SK-N-SH (cell line): ENCODE measurements at places on chromosomes 5 and 9.

DNA sequence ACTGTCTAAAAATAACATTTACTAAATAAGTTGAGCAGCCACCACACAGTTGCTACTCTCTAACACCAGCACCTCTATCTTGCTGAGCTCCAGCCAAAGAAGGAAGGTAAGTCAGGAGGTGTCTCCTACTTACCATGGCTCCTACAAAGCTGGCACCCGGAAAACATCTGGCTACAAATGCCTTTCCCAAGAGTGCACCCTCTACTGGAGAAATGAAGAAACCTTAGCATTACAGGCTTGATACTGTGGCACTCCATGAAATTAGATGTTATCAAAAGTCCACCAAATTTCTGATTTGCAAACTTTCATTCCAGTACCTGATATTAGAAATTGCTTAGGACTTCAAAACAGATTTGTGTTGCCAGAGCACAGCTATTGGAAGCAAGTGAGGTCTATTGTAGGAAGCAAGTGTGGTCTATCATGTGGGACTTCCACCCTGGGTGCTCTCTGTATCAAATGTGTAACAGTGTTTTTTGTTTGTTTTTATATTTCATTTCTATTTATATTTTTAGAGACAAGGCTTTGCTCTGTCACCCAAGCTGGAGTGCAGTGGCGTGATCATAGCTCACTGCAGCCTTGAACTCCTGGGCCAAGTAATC is 25.7 kb upstream of the RFK start:
- no peak overlapping the region for H3K4me3 ChIP-seq
- no peaks in the 10 kb centered on the region for H3K4me1 ChIP-seq
- H3K36me3 ChIP-seq: no peaks in the 10 kb centered on the region

GRCh38 chr9:129609486-129610212 is 11.3 kb downstream of the C9orf50 start:
- H3K27ac ChIP-seq: no peak overlapping the region
- H3K36me3 ChIP-seq: no peaks in the 10 kb centered on the region
- DNase-seq: peak; percentile 46
- no peak overlapping the region for H3K4me3 ChIP-seq
- no peaks in the 10 kb centered on the region for H3K27me3 ChIP-seq

GRCh38 chr5:108655750-108656450 is 91.8 kb upstream of the FER start:
- DNase-seq: no peak
- H3K36me3 ChIP-seq: no peaks in the 10 kb centered on the region
- no peak overlapping the region for H3K27ac ChIP-seq

- H3K27ac ChIP-seq: peak overlapping the region; percentile 74
- peak; percentile 62 for DNase-seq
- peaks cover 3% of the 10 kb centered on the region; the same call in 1 of the 2 replicates for H3K36me3 ChIP-seq
- H3K4me3 ChIP-seq: peak overlapping the region; percentile 76
- peaks cover 24% of the 10 kb centered on the region for H3K4me1 ChIP-seq
These were observed 1.1 kb upstream of the NOTCH1 start for GRCh38 chr9:136546697-136547501.

DNA sequence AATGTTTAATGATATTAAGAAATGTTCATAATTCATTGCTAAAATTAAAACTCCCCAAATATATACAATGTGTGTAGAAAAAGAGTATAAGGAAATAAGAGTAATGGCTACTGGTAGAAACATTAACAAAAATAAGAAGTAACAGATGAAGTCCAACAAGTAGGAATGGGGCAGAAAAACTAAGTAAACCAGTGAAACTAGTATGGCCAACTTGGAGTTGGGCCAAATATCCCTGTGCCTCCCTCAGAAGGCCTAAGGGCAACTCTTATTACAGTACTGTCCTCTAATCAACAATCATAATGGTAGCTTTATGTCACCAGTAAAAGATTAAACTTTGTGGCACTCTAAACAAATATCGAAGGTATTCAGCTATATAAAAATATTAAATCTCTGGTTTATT is 93.5 kb downstream of the SSBP2 start:
- no peaks in the 10 kb centered on the region for H3K36me3 ChIP-seq
- DNase-seq: peak; percentile 28
- H3K27ac ChIP-seq: no peak overlapping the region

DNA sequence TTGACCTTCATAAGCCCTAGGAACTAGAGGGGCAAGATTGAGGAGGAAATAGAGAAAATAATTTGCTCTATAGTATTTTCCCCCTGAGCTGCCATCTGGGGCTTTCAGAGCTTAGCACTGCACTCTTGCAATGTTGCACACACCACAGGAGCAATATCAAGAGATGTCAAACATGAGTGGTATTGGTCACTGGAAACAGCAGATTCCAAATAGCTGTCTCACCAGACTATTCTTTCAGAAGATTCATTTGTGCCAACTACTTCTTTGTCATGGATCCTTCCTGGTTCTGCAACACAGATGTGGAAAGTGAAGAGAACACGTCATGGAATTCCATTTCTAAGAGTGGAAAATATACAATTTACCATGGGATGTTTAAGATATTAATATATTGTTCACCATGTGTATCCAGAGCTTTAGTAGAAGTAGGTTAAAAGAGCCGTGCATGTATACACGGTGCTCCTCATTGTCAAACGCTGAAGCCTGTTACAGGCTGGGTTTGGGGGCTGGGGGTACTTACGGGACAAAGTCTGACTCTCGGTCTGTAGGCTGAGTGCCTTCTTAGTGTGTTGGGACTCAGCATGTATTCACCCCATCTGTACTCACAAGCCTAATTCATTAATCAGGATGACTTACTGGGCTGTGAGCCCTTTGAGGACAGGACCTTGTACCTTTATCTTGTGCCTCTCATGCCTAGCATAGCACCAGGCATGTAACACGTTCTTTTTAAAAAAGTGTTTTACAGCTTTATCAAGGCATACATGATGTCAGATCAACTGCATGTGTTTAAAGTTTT is 31.4 kb upstream of the GDNF start:
- no peaks in the 10 kb centered on the region for H3K4me1 ChIP-seq
- H3K27me3 ChIP-seq: no peaks in the 10 kb centered on the region
- DNase-seq: no peak
- H3K27ac ChIP-seq: peak overlapping the region; percentile 50

DNA sequence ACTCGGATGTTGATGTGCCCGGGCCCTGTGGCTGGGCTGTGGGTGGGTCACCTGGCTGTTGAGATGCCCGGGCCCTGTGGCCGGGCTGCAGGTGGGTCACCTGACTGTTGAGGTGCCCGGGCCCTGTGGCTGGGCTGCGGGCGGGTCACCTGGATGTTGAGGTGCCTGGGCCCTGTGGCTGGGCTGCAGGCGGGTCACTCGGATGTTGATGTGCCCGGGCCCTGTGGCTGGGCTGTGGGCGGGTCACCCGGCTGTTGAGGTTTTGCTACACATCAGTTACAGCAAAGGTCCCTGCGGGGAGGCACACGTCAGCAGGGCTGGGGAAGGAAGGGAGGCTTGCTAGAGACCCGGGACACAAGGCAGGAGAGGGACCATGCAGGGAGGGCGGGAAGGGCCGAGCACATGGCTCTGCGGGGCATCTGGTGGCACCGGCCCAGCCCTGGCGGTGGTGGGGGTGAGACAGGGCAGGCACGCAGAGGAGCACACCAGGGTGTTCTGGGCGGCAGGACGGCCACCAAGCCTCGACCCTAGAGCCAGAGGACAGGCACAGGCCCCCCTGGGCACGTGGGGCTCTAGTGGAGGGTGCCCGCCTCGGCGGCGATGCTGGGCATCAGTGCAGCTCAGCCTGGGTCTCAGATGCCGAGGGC is 35.4 kb downstream of the PNPLA7 start:
- H3K4me3 ChIP-seq: no peak overlapping the region
- H3K4me1 ChIP-seq: no peaks in the 10 kb centered on the region
- no peaks in the 10 kb centered on the region for H3K27me3 ChIP-seq
- H3K27ac ChIP-seq: no peak overlapping the region
- no peaks in the 10 kb centered on the region for H3K36me3 ChIP-seq
- DNase-seq: no peak

- no peak for DNase-seq
- H3K36me3 ChIP-seq: no peaks in the 10 kb centered on the region
- no peaks in the 10 kb centered on the region for H3K27me3 ChIP-seq
- peaks cover 4% of the 10 kb centered on the region; the same call in 1 of the 2 replicates for H3K4me1 ChIP-seq
- no peak overlapping the region for H3K4me3 ChIP-seq
These were observed 4.6 kb upstream of the HNRNPA0 start for GRCh38 chr5:137758715-137759306.

GRCh38 chr5:123671042-123671441 is 159.1 kb downstream of the CSNK1G3 start:
- no peaks in the 10 kb centered on the region for H3K36me3 ChIP-seq
- no peak overlapping the region; the same call in 1 of the 2 replicates for H3K4me3 ChIP-seq
- H3K27me3 ChIP-seq: no peaks in the 10 kb centered on the region
- peak; percentile 27 for DNase-seq
- H3K4me1 ChIP-seq: 0 out of 2 replicates have a peak, but pooled peaks cover 3% of the 10 kb centered on the region

DNA sequence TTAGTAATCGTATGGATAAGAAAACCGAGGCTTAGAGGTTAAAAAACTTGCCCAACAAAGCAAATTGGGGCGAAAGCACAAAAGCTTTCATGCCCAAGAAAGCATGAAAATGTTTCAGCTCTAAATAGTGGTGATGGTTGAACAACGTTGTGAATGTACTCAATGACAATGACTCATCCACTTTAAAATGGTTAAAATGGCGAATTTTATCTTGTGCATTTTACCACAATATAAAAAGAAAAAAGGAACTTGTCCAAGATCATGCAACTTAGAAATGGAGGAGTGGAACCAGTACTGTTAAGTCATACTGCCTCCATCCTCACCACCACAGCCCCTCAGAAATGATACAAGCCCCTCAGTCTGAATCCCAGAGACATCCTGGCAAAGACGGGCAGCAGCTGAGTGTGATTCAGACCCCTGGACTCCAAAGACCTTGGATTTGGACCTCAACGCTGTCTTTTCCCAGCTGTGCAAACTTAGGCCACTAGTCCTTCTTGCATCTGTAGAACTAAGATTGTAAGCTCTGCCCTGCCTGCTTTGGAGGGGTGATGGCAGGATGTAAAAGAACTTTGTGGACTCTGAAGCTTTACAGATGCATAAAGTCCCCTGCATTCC is 158.4 kb downstream of the GABBR2 start:
- no peak overlapping the region for H3K27ac ChIP-seq
- no peaks in the 10 kb centered on the region for H3K4me1 ChIP-seq
- H3K27me3 ChIP-seq: no peaks in the 10 kb centered on the region; the same call in 1 of the 2 replicates

- no peak overlapping the region for H3K27ac ChIP-seq
- no peak overlapping the region for H3K4me3 ChIP-seq
- no peaks in the 10 kb centered on the region for H3K27me3 ChIP-seq
These were observed 56.4 kb upstream of the DAPK1 start for GRCh38 chr9:87441251-87441650.

- H3K27me3 ChIP-seq: no peaks in the 10 kb centered on the region
- DNase-seq: no peak
- H3K4me1 ChIP-seq: no peaks in the 10 kb centered on the region
- H3K4me3 ChIP-seq: no peak overlapping the region
- H3K36me3 ChIP-seq: no peaks in the 10 kb centered on the region
These were observed 7.0 kb upstream of the ARSB start for GRCh38 chr5:78992146-78992545.

DNA sequence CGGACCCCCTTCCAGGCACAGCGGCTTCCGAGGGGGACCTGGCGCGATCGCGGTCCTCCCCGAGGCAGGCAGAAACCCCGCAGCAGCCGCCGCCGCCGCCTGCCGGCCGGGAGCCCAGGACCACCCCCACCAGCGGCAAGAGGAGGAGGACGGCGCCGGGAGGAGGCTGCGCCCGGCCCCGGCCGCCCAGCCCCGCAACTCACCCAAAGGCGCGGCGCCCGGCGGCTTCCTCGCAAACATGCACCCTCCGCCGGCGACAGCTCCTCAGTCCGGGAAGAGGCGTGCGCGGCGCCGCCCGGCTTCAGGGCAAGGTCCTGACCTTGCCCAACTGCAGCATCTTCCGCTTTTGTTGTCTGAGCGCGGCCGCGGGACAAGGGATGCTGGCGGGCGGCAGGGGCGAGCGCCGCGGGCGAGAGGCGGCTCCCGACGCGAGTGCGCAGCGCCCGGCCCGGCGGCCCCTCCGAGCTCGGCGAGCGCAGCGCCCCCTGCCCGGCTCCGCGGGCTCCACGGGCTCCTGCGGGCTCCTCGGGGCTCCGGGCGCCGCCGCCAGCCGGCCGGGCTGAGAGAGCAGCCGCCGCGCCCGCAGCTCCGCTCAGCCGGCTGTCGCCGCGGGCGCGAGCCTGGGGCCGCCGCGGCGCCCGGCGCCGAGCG is 507 bp downstream of the CTNND2 start:
- no peaks in the 10 kb centered on the region for H3K36me3 ChIP-seq
- peak; percentile 68 for DNase-seq
- no peak overlapping the region for H3K27ac ChIP-seq
- peak overlapping the region; percentile 38; the same call in 1 of the 2 replicates for H3K4me3 ChIP-seq
- H3K4me1 ChIP-seq: no peaks in the 10 kb centered on the region
- peaks cover 26% of the 10 kb centered on the region for H3K27me3 ChIP-seq

DNA sequence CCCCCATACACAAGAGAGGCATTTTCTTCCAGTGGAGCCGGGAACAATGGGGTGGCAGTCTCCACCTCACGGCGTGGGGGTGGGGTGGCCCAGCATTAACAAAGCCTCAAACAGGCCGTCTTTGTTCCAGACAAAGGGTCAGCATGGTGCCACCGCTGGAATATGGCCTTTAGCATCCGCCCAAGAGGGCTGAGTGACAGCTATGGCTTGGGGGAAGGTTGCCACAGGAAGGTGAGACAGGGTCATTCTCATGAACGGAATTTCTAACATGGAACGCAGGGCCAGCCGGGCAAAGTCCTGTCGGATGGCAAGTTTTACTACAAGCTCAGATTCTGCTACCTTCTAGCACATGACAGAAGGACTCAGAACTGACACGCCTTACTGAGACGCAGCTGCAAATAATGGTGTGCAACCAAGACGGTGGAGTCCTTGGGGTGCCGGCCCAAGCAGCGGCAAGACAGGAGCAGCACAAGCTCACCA is 64.0 kb downstream of the OTULIN start:
- no peaks in the 10 kb centered on the region for H3K4me1 ChIP-seq
- no peak overlapping the region for H3K27ac ChIP-seq
- H3K27me3 ChIP-seq: no peaks in the 10 kb centered on the region
- no peak for DNase-seq
- no peak overlapping the region for H3K4me3 ChIP-seq

DNA sequence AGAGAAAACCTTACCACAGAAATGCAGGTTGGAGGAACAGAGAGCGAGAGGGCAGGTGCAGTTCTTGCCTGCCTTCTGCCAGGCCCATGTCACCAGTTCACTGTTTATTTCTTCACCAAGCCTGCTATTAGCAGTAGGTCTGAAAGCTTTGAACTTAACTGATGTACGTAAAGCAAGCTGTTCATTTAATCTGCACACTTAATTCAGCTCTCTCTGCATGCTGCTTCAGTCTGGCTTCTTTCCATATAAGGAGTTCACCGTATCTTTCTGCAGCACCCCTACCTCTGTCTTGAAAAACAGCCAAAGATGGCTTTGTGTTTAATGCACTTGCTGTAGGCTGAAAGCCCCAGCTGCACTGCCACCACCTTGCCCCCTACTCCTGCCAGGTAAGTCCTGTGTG is 205.1 kb downstream of the RAB3C start:
- H3K27me3 ChIP-seq: no peaks in the 10 kb centered on the region; the same call in 1 of the 2 replicates
- H3K4me3 ChIP-seq: no peak overlapping the region
- DNase-seq: peak; percentile 27
- H3K27ac ChIP-seq: peak overlapping the region; percentile 90
- H3K36me3 ChIP-seq: no peaks in the 10 kb centered on the region
- H3K4me1 ChIP-seq: no peaks in the 10 kb centered on the region

GRCh38 chr5:152104211-152104610 is 179.6 kb upstream of the GLRA1 start:
- no peaks in the 10 kb centered on the region for H3K36me3 ChIP-seq
- no peak for DNase-seq
- H3K4me3 ChIP-seq: no peak overlapping the region
- no peak overlapping the region for H3K27ac ChIP-seq
- H3K4me1 ChIP-seq: no peaks in the 10 kb centered on the region

GRCh38 chr9:104927912-104928740 is at the start of gene ABCA1:
TSS of gene ABCA1 (minus strand) at chr9:104928155. CDS start at chr9:104903679, 24,476 bp downstream.
- peaks cover 3% of the 10 kb centered on the region; the same call in 1 of the 2 replicates for H3K4me1 ChIP-seq
- no peaks in the 10 kb centered on the region for H3K36me3 ChIP-seq
- peak; percentile 84 for DNase-seq
